ENCODE measurements at places on chromosomes 12 and 14. TPM values are rescaled to one million over a fixed set of nuclear protein-coding genes. Genes with fewer than 3 reads are reported as not detected.

- no peak for DNase-seq
Measured at GRCh38 chr12:109888179-109889020, 8.1 kb upstream of the GLTP start.

DNA sequence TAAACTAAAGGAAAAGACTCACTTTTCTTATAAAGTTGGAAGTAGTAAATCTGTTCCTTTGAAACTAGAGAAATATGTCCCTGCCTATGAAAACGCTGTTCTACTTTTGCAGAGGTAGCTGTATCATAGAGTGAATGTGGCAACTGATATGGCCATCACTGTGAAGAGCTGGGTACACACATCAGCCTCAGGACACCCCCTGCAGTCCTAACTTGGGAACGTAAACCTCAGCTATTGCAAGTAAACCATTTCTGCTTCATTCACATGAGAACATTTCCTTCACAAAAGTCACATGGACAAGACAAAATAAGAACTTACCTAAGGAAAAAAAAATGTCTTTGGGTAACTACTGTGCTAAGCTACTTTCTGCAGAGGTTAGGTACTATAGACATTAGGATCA, 233.3 kb upstream of the PPFIA2 start:
- no peak for DNase-seq

DNA sequence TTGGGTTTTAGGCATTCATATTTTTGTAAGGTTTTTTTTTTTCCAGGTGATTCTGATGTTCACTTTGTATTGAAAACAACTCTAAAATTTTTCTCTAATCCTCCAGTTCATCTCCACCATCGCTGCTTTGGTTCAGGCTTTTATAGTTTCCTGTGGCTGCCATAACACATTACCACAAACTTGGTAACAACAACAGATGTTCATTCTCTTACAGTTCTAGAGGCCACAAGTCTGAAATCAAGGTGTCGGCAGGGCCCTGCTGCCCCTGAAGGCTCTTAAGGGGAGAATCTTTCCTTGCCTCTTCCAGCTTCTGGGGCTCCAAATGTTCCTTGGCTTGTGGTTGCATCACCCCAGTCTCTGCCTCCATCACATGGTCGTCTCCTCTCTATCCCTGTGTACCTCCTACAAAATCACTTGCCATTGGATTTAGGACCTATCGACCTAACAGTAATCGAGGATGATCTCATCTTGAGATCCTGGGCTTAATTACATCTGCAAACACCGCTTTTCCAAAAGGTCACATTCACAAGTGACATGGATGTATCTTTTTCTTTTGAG, 55.2 kb downstream of the PELI2 start:
- no peak for DNase-seq

- no peak for DNase-seq
Measured at GRCh38 chr12:47882781-47883546, 21.8 kb downstream of the VDR start.

- DNase-seq: no peak
Measured at GRCh38 chr12:49098035-49098451, 3.4 kb upstream of the DHH start.

GRCh38 chr12:11884116-11884515, 186.6 kb upstream of the BCL2L14 start:
- no peak for DNase-seq

- DNase-seq: no peak
Measured at GRCh38 chr12:84811291-84811690, 101.3 kb downstream of the SLC6A15 start.

Gene CD4
- 3.8 TPM for total RNA-seq

Gene EIF4B
- 324 TPM for total RNA-seq

Gene ANO4
- 0.30 TPM for total RNA-seq

Gene ACOT4
- total RNA-seq: 0.73 TPM
